ENCODE measurements at places on chromosomes 1 and 21. TPM values are rescaled to one million over a fixed set of nuclear protein-coding genes. Genes with fewer than 3 reads are reported as not detected.

Gene CCDC30
- 7.7 TPM for total RNA-seq

Gene SH2D5
- 1.1 TPM for total RNA-seq

Gene SAMD13
- 1.2 TPM for total RNA-seq

Gene GPR25
- total RNA-seq, result not detected

Gene KIF14
- total RNA-seq, result 39.7 TPM

DNA sequence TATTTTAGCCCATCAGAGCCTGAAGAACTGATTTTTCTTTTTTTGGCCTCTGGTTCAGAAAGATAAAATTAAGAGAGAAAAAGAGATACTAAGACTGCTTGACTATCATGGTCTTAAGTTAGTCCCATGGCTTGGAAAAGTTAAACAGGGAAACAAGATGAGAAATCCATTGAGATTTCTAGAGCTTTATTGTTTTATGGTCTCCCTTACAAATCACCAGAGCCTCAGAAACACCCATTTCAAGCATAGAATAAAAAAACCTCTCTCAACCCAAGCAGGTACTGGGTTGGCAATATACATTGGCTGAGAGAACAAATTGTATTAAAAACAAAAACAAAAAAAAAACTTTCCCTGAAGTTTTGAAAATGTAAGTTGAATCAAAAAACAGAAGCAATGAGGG lies 3.9 kb downstream of the SELE start:
- no peak for DNase-seq

DNA sequence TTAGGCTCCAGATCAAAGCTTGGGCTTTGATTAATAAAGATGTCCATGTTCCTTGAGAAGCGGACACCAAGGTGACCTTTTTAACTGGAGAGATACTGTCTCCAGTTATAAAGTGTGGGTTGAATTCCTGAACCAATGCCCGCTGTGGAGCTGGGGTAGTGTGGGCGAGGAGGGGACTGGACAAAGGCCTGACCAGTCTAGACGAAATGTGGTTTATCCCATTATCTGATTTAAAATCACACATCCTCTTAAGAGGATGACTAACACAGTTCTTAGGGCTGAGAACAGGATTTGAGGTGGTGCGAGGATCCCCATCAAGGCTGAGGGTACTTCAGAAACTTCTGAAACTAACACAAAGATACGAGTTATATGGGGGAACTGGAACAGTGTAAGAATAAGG lies 84.5 kb upstream of the GCLM start:
- DNase-seq, result no peak

DNA sequence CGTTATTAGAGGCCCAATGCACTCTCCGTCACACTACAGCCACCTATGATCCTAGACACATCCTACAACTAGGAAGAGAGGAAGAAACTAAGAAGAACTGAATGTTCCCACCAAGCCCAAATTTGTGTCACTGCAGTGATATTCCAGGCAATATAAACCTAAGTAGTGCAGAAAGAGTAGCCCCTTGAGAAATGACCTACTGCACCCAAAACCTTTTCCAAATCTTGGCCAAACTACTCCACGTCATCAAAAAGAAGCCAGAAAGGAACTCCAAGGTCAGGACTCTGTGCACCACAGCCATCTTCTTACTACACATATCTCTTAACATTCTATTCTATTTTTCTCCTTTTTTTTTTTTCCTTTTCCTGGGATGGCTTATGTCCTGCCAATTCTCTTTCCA lies 60.2 kb downstream of the ADAMTS1 start:
- no peak for DNase-seq

- DNase-seq, result no peak
These were observed 93.3 kb downstream of the SSBP3 start for GRCh38 chr1:54312796-54313316.

DNA sequence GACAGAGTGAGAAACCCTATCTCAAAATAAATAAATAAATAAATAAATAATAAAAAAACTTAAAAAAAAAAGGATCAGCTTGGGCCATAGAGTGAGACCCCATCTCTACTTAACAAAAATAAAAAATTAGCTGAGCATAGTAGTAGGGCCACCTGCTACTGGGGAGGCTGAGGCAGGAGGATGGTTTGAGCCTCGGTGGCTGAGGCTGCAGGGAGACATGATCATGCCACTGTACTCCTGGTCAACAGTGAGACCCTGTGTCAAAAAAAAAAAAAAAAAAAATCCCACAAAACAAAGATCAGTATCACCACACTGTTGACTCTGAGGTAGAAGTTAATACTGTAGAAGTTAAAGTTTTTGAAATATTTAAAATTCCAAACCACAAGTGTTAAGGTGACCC lies 29.1 kb downstream of the SLC16A1 start:
- no peak for DNase-seq
